Activated CD4-positive, CD25-positive, alpha-beta regulatory T cell treated with anti-CD3 and anti-CD28 coated beads, Interleukin-2, amount 50 U/mL, for 16 hours (primary cell): ENCODE measurements at places on chromosomes 5 and 9.

GRCh38 chr9:18274693-18275092 is 199.3 kb upstream of the ADAMTSL1 start:
- no peak for DNase-seq

DNA sequence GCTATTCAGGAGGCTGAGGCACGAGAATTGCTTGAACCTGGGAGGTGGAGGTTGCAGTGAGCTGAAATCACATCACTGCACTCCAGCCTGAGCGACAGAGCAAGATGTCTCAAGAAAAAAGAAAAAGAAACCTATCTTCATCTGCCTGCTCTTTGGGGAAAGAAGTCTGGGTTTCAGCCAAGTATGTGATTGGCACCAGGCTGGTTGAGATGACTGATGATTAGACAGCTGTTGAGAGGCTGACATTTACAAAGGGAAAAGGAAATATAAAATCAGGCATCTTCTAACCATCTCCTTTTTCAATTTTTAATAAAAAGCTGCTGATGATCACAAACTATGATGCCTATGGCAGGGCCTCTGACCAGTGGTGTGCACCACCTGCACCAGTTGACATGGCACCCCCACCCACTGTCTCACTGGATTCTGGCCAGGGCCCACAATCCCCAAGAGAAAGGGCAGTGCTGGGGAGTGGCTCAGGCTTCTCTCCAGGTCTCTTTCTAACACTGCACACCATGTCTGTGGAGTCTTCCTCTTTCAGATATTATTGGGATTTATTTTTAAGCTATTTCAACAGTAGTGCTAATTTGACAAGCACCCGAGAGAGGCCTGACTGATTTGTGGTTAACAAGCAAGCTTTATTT is 17.2 kb upstream of the C5orf15 start:
- no peak for DNase-seq

DNA sequence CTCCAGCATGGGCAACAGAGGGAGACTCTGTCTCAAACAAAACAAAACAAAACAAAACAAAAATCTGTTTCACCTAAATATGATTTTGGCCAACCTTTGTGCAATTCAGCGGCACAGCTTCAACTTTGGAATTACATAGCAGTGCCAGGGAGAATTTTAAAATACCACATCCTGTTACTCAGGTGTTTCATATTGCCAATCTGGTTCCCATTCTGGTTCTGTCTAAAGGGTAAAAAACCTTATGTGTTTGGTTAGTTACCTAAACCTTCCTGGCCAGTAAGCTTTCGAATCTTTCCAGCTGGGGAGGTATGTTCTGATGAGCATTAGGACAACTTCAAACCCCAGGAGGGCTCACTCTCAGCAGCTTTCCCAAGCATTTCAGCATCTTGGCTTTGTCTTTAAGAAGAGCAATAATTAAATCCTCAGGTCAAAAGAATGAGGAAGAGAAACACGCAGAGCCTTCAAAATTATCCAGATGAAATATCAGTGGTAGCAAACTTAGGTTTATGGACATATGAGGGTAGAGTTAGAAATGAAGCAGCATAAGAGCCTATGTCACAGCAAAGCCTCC is 2.7 kb downstream of the DAB2 start:
- no peak for DNase-seq

GRCh38 chr5:139207297-139208000 is 9.3 kb upstream of the SIL1 start:
- no peak for DNase-seq

DNA sequence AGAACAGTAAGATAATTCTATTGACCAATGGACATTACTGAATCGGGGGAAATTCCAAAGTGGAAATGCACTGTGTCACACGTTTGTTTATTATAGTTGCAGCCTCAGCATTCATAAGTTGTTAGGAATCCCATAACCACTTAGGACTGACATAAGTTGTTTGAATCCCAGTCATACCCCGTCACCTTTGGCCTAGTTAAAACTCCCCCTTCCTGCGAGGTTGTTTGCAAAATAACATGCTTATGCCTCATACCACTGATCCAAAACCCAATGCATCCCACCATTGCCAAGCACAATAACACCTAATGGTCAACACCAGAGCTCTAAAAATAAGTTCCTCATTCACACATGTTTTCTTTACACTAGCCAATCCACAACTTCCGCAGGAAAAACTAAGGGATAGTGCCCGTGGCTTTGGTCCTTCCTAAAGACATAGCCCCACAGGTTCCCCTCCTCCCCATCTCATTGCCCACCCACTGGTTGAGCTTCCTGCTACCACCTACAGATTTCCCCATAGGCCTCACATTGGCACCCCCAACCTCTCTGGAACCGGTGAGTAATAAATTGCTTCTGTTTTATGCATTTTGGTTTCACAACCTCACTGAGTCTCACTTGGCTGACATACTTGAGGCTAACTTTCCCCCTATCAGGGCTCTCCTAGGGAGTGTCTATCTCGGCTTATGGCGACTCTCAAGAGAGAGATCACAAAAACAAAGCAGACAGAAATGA is 42.3 kb upstream of the MUSK start:
- DNase-seq = no peak

DNA sequence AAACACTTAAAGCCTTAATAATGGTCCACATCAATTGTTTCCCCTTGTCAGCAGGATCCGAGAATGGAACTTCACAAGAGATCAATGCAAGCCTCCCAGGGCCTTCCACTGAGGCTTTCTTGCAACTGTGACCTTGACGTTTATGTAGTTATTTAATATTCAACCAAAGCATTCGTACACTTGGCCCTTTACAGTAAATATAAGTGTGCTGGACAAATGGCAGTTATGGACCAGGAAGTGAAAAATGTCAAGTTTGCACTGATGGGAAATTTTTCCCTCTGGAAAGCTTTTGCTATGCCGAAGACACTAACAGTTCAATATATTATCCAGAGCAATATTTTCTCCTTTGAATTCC is 101.8 kb downstream of the TTLL11 start:
- no peak for DNase-seq

DNA sequence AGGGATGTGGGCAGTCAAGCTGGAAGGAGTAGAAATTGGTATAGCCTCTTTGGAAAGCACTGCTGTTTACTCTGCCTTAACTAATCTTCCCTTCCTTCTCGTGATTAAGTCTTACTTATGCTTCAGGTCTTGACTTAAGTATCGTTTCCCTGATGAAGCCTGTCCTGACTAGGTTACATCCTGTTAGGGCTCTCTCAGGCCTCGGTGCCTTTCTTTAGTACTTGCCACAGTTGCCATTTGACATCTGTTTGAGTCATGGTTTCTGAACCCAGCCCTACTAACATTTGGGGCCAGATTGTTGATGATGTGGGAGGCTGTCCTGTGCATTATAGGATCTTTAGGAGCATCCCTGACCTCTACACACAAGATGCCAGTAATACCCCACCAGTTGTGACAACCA is 94.4 kb downstream of the GAPVD1 start:
- DNase-seq = no peak

- DNase-seq = no peak
Observed at GRCh38 chr5:65646938-65647337, 22.1 kb downstream of the SHLD3 start.

- no peak for DNase-seq
Observed at GRCh38 chr5:145902421-145902820, 29.6 kb upstream of the GRXCR2 start.

- DNase-seq = no peak
Observed at GRCh38 chr9:113621309-113621791, 157.8 kb downstream of the RGS3 start.

GRCh38 chr9:135228983-135229625 is 141.6 kb downstream of the OLFM1 start:
- no peak for DNase-seq

DNA sequence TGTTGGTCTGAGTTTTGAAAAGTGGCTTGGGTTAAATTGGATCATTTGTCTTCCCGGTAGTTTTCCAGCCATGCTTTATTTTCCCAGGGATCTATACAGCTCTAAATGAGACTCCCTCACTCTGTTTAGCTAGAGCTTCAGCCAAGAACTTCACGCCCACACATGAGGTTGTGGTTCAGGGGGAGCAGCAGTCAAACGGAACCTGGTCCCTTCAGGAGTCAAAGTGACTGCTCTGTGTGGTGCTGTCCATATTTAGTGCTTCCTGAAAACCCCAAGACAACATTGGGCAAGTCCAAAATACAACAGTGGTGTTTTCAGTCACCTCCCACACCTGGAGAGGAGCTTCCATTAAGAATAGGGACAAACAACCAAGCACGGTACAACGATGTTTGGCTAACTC is 90.5 kb downstream of the ANKH start:
- no peak for DNase-seq

DNA sequence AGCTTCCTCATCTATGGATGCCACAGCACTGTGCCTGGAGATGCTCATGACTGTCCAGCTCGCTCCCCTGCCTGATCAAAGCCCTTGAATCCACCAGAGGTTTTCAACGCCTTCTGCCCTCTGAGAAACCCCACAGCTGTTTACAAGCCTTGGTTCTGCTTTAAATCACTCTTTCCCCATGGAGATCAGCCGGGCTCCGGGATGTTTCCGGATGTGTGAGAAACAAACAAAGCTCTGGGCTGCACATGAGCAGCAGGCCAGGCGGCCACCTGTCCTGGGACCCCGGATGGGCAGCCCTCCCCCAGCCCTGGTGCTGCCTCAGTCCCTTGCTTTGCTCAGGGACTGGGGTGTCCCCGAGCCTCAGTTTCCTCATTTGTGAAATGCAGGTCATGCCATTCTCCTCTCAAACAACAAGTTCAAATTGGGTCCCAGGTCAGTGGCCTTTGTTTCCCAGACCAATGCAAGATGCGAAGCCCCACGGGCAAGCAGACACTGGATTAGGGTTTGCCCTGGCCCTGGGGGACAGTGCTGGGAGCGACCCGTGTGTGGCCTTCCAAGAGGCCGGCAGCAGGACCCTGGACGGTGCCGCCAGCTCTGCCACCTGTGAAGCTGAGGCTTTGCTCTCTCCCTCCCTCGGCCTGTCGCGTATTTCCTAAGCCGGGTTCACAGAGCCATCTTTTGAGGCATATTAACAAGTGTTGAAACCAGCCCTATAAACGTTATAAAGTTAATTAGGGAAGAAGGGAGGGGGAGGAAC is 42.4 kb upstream of the PHYKPL start:
- no peak for DNase-seq

GRCh38 chr5:112116371-112116770 is 302.7 kb downstream of the EPB41L4A start:
- DNase-seq = no peak

- DNase-seq = no peak
Observed at GRCh38 chr5:3199962-3200755, 395.5 kb upstream of the IRX1 start.

- no peak for DNase-seq
Observed at GRCh38 chr9:117400171-117400570, 14.7 kb downstream of the ASTN2 start.

GRCh38 chr5:93570294-93571113 is 10.5 kb downstream of the NR2F1-AS1 start:
- DNase-seq = no peak

GRCh38 chr5:129903466-129904101 is 681 bp upstream of the CHSY3 start:
- no peak for DNase-seq

DNA sequence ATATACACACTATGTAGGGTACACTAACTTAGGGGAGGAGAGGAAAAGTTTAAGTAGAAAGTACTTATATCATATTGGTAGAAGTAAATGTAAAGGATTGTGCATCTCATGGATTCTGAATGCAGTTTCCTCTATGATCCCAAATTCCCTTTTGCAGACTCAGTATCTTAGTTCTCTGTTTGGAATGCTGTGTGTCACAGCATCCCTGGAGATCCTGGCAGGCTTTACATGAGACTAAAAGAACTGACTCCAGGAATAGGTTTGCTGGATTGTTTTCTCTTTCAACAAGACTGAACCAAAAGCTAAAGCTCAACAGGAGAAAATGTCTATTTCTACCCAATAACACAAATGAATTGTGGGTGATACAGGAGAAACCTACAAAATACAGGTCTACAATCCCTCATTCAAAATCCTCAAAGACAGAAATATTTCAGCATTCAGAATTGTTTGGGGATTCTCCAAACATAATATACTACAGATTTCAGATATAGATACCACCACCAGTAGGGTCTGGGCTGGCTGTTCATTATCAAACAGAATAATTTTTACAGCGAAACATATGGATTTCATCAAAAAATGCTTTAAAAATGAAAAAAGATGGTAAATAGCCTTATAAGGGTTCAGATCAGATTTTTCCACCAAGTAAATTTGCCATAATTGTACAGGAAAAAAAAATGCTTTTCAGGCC is 324.7 kb upstream of the GRAMD2B start:
- no peak for DNase-seq

DNA sequence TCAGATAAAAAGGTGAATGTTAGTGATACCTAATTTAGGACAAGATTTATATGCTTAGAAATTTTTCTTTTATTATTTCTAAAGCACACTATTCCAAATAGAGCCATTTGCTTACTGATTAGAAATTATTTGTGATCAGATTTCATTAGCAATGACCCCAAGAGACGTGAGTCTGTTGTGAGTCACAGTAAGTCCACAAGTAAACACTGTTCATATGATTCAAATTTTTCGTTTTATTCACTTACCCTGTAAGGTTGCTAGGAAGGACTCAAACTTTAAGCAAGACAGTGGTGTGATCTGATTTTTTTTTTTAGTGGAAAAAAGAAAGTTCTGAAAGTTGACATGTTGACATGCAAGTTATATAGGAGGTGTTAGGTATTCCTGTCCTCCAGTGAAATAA is 1.2 kb downstream of the CARD6 start:
- no peak for DNase-seq

- DNase-seq = no peak
Observed at GRCh38 chr9:88820055-88820454, 171.2 kb upstream of the S1PR3 start.

- no peak for DNase-seq
Observed at GRCh38 chr5:120082316-120083068, 381.6 kb upstream of the PRR16 start.

DNA sequence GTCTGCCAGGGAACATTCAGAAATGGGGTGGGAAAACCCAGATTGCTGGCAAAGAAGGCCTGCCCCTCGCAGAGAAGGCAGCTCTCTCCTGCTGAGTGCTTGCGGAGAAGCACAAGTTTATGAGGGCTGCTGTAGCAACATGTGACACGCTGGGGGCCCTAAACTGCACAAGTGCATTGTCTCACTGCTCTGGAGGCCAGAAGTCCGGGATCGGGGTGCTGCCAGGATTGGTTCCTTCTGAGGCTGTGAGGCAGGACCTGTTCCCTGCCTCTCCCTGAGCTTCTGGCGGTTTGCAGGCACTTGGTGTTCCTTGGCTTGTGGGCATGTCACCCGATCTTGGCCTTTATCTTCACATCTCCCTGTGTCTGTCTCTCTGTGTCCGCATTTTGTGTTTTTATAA is 75.6 kb upstream of the NEURL1B start:
- no peak for DNase-seq

GRCh38 chr5:8033261-8033660 is 164.3 kb downstream of the MTRR start:
- DNase-seq = no peak
